Airway epithelial cell (primary cell): ENCODE measurements at places on chromosomes 3 and 15. TPM values are rescaled to one million over a fixed set of nuclear protein-coding genes. Genes with fewer than 3 reads are reported as not detected.

The ATP2C1 gene
- total RNA-seq: 50.4 and 57.4 TPM in 2 replicates

The ARNT2 gene
- 0.78 and 1.0 TPM in 2 replicates for total RNA-seq

The EFCC1 gene
- total RNA-seq: not detected in 2 replicates

The MITF gene
- total RNA-seq: 5.3 and 7.9 TPM in 2 replicates

The SLC12A1 gene
- total RNA-seq: not detected in 2 replicates

The ARID3B gene
- total RNA-seq: 3.2 and 8.3 TPM in 2 replicates

The LTK gene
- total RNA-seq: 0.05 and 0.35 TPM in 2 replicates

The RLBP1 gene
- not detected in 2 replicates for total RNA-seq

The NR2E3 gene
- not detected in 2 replicates for total RNA-seq

The CILP gene
- total RNA-seq: 0.28 and 0.49 TPM in 2 replicates

The SLC2A2 gene
- total RNA-seq: not detected in 2 replicates

The ZSCAN2 gene
- 4.7 and 7.7 TPM in 2 replicates for total RNA-seq

The CPB1 gene
- total RNA-seq: not detected in 2 replicates

The PATL2 gene
- not detected in 2 replicates for total RNA-seq

The TMC3 gene
- total RNA-seq: not detected in 2 replicates

The CLDN1 gene
- total RNA-seq: 43.1 and 60.4 TPM in 2 replicates

The SCN11A gene
- total RNA-seq: not detected in 2 replicates

The TICRR gene
- total RNA-seq: 6.3 and 7.6 TPM in 2 replicates

The TMEM45A gene
- 9.6 and 13.2 TPM in 2 replicates for total RNA-seq

The GCNT3 gene
- total RNA-seq: 4.2 and 5.6 TPM in 2 replicates

The CD86 gene
- 0.21 TPM in 1 of 2 replicates, not detected in the other for total RNA-seq

The LEKR1 gene
- total RNA-seq: 0.09 and 0.71 TPM in 2 replicates

The CA12 gene
- 113 and 131 TPM in 2 replicates for total RNA-seq

The AMIGO3 gene
- total RNA-seq: 0.19 and 0.42 TPM in 2 replicates

The MUC20 gene
- 1.2 and 4.0 TPM in 2 replicates for total RNA-seq
